Peyer's patch (tissue), 4 donors: ENCODE measurements at places on chromosomes 2 and 18.

DNA sequence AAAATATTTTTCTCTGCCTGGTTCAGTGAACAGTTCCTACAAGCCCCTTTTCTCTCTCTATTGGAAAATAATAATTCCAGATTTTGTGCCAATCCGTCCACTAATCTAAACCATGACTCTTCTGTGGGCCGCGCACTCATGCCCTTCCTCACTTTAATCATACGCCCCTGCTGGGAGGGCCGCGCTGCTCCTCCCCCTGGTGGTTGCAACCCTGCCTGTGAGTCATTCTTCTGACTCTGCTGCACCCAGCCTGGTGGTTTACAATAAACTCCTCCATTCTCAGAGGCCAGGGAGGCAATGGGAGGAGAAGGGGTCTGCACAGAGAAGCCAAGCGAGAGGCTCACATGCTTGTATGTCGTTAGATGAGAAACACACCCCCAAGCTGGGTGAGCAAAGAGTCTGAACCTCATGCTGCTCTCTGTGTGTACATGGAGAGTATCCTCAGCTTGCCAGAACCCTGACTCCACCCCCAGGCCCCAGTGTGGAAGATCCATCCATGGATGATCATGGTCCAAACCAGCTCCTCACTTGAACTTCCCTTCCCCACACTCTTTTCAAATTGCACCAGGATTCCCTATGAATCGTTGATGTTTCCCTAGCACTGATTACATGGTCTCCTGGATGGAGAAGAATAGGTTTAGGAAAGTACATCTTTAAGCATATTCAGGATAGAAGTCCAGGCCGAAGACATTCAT, 228.9 kb downstream of the ANKRD30B start:
- DNase-seq, result no peak
- H3K36me3 ChIP-seq, result no peaks in the 10 kb centered on the region
- no peaks in the 10 kb centered on the region for H3K4me1 ChIP-seq
- H3K4me3 ChIP-seq, result no peak overlapping the region

DNA sequence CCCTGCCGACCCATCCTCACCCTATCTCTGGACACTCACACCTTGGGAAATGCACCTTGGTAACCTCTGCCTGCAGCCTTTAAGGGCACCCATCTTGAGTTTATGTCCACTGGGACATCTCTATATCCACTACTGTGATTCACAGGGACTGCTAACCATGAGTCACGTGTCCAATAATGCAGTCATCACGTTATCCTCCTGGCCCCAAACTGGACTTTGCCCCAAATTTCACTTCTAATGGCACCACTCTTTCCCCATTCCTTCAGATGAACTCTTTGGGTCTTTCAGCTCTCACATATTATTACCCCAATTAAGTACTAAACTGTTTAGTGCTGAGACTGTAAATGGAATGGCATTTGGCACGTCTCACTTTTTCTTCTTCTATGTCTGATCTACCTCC, 71.2 kb upstream of the TMEM200C start:
- no peaks in the 10 kb centered on the region for H3K27me3 ChIP-seq
- no peak overlapping the region for H3K27ac ChIP-seq
- H3K4me3 ChIP-seq, result no peak overlapping the region
- H3K4me1 ChIP-seq, result no peaks in the 10 kb centered on the region

GRCh38 chr2:86066007-86066578, 39.6 kb downstream of the POLR1A start:
- DNase-seq, result no peak
- H3K4me1 ChIP-seq, result no peaks in the 10 kb centered on the region
- no peak overlapping the region for H3K27ac ChIP-seq
- H3K36me3 ChIP-seq, result no peaks in the 10 kb centered on the region

DNA sequence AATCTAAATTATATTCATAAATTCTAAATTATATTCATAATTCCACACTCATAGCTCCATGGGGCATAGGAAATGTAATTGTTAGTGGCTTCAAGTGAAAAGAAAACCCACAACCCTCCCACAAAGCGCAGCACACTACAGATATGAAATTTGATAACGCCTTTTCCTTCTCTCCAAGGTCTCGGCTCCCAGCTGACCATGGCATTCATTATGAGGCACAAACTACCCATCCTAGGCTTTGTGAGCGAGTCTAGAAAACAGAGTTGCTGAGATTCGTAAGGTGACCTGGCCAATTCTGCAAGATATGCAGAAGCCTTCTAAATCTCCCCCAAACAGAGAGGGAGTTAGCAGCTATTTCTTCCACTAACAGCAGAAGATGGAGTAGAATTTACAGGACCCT, 5.4 kb downstream of the NPPC start:
- no peak overlapping the region for H3K4me3 ChIP-seq
- H3K27me3 ChIP-seq, result no peaks in the 10 kb centered on the region
- peaks cover 10% of the 10 kb centered on the region for H3K4me1 ChIP-seq

GRCh38 chr2:180222644-180223043, 215.5 kb upstream of the CWC22 start:
- no peak overlapping the region for H3K27ac ChIP-seq
- no peak for DNase-seq
- no peaks in the 10 kb centered on the region for H3K27me3 ChIP-seq
- no peaks in the 10 kb centered on the region for H3K4me1 ChIP-seq
- no peak overlapping the region for H3K4me3 ChIP-seq

- H3K36me3 ChIP-seq, result no peaks in the 10 kb centered on the region
- no peaks in the 10 kb centered on the region for H3K27me3 ChIP-seq
- no peak overlapping the region for H3K27ac ChIP-seq
- no peak for DNase-seq
These were observed 804.4 kb downstream of the EPHA4 start for GRCh38 chr2:220767591-220768255.

GRCh38 chr2:211361383-211361782, 805.0 kb downstream of the CPS1 start:
- H3K4me3 ChIP-seq, result no peak overlapping the region
- no peaks in the 10 kb centered on the region for H3K36me3 ChIP-seq
- no peaks in the 10 kb centered on the region for H3K27me3 ChIP-seq
- no peak for DNase-seq

DNA sequence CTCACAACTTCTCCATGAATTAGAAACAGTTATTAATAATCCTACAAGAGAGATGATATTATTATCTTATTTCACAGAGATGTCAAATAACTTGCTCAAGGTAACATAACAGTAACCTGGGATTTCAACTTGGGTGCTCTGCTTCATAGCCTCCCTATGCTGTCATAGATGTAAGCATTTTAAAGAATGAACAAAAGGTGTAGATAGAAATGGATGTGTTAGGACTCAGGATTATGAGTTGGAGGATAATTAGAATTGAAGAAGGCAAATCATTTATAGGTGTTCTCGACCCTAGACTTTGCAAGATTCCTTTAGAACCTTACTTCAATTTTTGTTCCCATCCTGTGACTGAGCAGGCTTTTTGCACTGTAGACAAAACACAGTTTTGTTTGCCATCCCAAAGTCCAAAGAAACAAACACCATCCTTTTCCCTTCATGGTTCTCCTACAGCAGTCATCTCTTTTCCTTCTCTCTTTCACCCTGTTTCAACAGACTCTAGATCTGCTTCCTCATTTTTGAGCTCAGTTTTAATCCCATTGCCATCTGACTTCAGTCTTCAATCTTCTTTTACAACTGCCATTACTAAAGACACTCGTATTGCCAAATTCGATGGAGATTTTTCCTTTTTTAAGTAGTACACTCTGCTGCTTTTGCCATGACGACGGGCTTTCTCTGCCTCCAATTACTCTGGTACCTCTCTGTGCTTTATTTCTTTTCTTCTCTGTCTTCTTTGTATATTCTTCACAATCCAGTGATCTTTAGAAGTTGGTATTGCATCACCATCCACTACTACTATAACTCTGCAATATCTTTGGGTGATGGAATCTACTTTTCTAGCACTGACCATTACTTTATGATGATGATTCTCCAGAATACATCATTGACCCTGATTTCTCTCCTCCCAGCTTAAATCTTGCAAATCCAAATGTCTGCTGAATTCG, 4.5 kb downstream of the HNMT start:
- no peak overlapping the region for H3K4me3 ChIP-seq
- no peaks in the 10 kb centered on the region for H3K36me3 ChIP-seq
- H3K27ac ChIP-seq, result no peak overlapping the region
- H3K27me3 ChIP-seq, result no peaks in the 10 kb centered on the region
- no peaks in the 10 kb centered on the region for H3K4me1 ChIP-seq

DNA sequence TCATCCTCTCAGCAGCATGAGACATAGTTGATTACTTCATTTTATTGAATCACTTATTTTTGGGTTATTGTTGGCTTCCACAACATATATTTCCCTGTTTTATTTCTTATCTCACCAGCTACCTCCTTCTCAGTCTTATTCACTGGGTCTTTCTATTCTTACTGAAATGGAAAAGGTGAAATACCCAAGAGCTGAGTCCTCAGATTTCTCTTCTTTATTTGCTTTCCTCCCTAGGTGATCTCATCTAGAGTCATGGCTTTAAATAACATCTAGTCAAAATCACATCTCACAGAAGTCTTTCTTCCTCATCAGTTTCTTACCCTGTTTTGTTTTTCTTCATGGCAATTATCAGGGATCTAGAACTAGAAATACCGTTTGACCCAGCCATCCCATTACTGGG, 105.0 kb upstream of the RBBP8 start:
- H3K36me3 ChIP-seq, result no peaks in the 10 kb centered on the region
- H3K27ac ChIP-seq, result no peak overlapping the region
- no peaks in the 10 kb centered on the region for H3K4me1 ChIP-seq
- H3K4me3 ChIP-seq, result no peak overlapping the region
- H3K27me3 ChIP-seq, result no peaks in the 10 kb centered on the region

GRCh38 chr2:7071916-7072556, 154.8 kb downstream of the RNF144A start:
- no peak overlapping the region for H3K27ac ChIP-seq
- no peaks in the 10 kb centered on the region for H3K27me3 ChIP-seq
- H3K36me3 ChIP-seq, result no peaks in the 10 kb centered on the region
- DNase-seq, result no peak

GRCh38 chr18:6113650-6114049, 218.3 kb upstream of the TMEM200C start:
- H3K4me1 ChIP-seq, result no peaks in the 10 kb centered on the region
- H3K27me3 ChIP-seq, result no peaks in the 10 kb centered on the region
- H3K36me3 ChIP-seq, result no peaks in the 10 kb centered on the region
- no peak overlapping the region for H3K4me3 ChIP-seq
- H3K27ac ChIP-seq, result no peak overlapping the region

- H3K4me3 ChIP-seq, result no peak overlapping the region
- H3K4me1 ChIP-seq, result peaks cover 25% of the 10 kb centered on the region
- no peak overlapping the region for H3K27ac ChIP-seq
- DNase-seq, result no peak
- no peaks in the 10 kb centered on the region for H3K27me3 ChIP-seq
These were observed 871 bp upstream of the DUSP28 start for GRCh38 chr2:240559286-240559685.

- no peak for DNase-seq
- no peaks in the 10 kb centered on the region for H3K4me1 ChIP-seq
These were observed 1389.7 kb downstream of the DSC3 start for GRCh38 chr18:29652797-29653196.

DNA sequence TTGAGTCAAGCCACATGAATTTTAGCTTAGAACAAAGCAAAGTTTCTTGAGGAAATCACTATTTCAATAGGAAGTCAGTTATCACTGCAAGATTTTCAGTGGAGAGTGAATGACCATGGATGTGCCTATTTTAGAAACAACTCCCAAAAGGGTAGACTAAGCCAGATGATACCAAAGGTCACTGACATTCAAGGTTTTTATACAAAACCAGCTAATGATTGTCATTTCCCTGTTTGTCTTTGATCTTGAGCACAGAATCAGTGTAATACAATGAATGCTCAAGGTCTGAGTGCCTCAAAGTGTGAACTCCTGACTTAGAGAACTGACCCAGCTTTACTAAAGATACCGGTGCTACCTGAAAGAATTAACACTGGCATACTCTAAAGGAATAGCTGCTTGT, 60.5 kb downstream of the CDH2 start:
- no peak for DNase-seq
- no peaks in the 10 kb centered on the region for H3K27me3 ChIP-seq
- no peak overlapping the region for H3K4me3 ChIP-seq

- no peak overlapping the region for H3K27ac ChIP-seq
- H3K4me3 ChIP-seq, result no peak overlapping the region
- no peaks in the 10 kb centered on the region for H3K27me3 ChIP-seq
- H3K4me1 ChIP-seq, result no peaks in the 10 kb centered on the region
These were observed 729.2 kb upstream of the DDX18 start for GRCh38 chr2:117085256-117085655.

DNA sequence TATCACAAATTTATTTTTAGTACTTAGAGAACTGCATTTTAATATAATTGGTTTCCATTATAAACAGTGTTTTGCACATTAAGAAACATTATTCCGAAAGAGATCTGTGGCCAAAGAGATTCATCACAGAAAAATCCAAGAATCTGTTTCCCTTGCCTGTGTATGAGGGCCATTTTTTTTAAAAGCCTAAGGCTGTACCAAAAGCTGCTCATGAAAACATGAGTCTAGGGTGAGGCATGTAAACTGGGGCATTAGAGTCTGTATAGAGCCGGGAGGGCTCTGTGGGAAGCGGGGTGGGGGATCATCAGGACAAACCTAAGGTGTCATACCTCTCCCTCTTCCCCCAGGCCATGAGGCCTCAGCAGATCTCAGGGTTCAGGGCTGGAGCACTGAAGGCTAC, 223.8 kb downstream of the FBXO15 start:
- no peaks in the 10 kb centered on the region for H3K27me3 ChIP-seq
- no peaks in the 10 kb centered on the region for H3K4me1 ChIP-seq
- no peak overlapping the region for H3K4me3 ChIP-seq
- H3K27ac ChIP-seq, result no peak overlapping the region

GRCh38 chr2:219638217-219638947, 11.0 kb downstream of the SLC4A3 start:
- H3K4me1 ChIP-seq, result no peaks in the 10 kb centered on the region
- H3K4me3 ChIP-seq, result no peak overlapping the region
- no peak overlapping the region for H3K27ac ChIP-seq
- DNase-seq, result no peak
- no peaks in the 10 kb centered on the region for H3K27me3 ChIP-seq

GRCh38 chr2:20781656-20782265, 41.1 kb downstream of the LDAH start:
- H3K4me3 ChIP-seq, result no peak overlapping the region
- H3K27ac ChIP-seq, result no peak overlapping the region
- H3K27me3 ChIP-seq, result no peaks in the 10 kb centered on the region
- H3K36me3 ChIP-seq, result no peaks in the 10 kb centered on the region
- no peak for DNase-seq

DNA sequence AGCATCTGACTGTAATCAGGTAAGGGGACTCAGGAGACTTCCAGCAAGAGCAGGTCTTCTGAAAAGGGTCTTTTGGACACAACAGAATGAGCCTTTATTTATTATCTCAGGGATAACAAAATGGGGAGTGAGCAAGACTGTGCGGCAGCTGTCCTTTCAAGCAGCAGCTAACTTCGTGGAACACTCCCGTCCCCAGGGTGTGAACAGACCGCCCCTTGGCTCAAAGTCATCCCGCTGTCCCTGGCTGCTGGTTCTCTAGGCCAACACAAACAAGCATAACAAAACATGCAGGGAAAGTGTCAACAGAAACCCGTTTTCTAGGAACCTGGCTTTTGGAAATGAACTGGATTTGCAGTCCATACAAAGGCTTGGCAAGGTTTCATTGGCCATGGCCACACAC, 787.9 kb upstream of the FANCL start:
- no peak overlapping the region for H3K4me3 ChIP-seq
- no peaks in the 10 kb centered on the region for H3K4me1 ChIP-seq
- DNase-seq, result no peak
